ENCODE measurements at places on chromosomes 1 and 21.

GRCh38 chr1:116671912-116672311 lies 4.4 kb upstream of the IGSF3 start:
- DNase-seq, result no peak

GRCh38 chr1:57615956-57616355 lies 192.1 kb upstream of the DAB1 start:
- DNase-seq, result no peak

DNA sequence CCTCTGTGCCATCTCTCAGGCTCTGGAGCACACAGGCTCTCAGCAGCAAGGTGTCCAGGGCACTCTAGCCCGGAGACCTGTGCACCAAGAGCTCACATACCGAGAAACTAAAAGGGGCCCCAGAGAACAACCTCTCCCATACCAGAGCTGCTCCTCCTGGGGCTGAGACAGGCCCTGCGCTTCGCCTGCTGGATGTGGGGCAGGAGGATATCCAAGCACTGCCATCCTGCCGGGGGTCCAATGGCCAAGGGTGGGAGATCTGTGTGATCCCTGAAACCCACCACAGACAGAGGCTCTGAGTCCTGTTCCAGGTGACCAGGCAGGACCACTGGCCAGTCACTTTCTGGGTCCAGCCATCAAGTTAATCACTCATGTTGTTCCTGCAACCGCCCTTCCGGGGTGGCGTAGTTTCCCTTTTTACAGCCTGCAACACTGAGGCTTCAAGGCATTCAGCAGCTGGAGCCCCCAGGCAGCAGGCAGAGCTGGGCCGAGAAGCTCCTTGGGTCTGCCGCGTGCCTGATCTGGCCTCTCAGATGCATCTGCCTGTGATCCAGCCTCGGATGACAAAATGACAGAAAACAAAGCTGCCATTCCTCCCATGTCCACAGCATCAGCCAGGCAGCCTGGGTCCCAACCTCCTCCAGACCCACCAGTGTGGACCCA lies 36.7 kb upstream of the ACTRT2 start:
- no peak for DNase-seq

GRCh38 chr1:191675856-191676783 lies 482.1 kb upstream of the RGS18 start:
- no peak for DNase-seq

- no peak for DNase-seq
Observed at GRCh38 chr1:243587285-243587684, 262.8 kb downstream of the AKT3 start.
